NCI-H1436 (cell line): ENCODE measurements at places on chromosomes 5 and 9.

- DNase-seq, result no peak
These were observed 8.3 kb downstream of the SHB start for GRCh38 chr9:38060681-38061080.

GRCh38 chr9:130639866-130640555, 24.4 kb upstream of the PRDM12 start:
- DNase-seq, result no peak

- no peak for DNase-seq
These were observed 108.4 kb downstream of the ALDH1A1 start for GRCh38 chr9:72844440-72844768.

GRCh38 chr5:115815006-115815692, 1.3 kb downstream of the CDO1 start:
- DNase-seq, result no peak

GRCh38 chr9:80437091-80437640, 865.4 kb downstream of the TLE4 start:
- DNase-seq, result no peak

DNA sequence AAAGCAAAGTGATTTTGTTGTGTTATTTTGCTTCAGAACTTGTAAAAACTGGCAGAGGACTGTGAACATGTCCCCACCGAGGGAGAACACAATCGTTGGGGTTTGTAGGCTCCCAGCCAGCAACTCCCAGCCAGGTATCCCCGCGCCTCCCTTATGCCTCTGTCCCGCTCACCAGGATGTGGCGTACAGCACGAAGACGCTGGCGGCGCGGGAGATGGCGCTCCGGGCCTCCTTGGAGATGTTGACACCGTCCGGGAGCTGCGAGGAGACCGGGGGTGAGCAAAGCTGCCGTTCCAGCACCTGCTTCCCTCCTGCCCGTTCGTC, 630 bp downstream of the POLE3 start:
- DNase-seq, result no peak
